CD4-positive, alpha-beta T cell treated with Interleukin-4 for 4 hours (primary cell): ENCODE measurements at places on chromosomes 16 and 17.

- DNase-seq = no peak
Measured at GRCh38 chr17:56480501-56480900, 113.0 kb upstream of the NOG start.

GRCh38 chr16:80946481-80946880 lies 60.2 kb downstream of the CMC2 start:
- DNase-seq = no peak

GRCh38 chr16:28304214-28304613 lies 11.9 kb downstream of the SBK1 start:
- no peak for DNase-seq

DNA sequence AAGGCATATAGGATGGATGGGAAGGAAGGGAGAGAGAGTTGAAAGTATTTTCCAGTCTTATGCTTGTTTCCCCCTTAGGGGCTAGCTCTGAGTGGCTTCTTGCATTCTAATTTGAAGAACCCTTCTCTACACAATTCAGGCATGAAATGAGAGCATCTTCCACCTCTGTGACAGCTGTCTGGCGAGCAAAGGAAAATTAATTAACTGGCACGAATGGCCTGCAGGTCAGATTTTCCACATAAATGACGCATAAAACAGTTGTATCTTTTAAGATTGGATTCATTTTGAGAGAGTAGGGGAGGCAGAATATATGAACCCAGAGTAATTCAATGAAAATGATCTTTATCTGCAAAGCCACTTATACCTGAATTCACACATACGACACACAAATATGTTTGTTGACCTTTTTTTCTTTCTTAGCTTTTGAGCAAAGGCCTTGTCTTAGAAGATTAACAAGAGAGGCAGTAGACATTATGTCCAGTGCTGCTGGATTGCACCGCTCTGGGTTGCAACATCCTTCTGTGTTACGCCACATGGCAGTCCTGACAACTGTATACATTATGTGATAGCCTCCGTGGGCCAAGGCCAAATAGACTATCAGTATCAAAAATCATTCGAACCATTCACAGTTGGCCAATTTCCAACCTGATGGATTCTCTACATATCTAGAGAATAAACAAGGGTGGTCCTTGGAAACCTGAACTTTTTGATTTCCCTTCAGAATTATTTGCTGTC lies 173.0 kb upstream of the GOT2 start:
- no peak for DNase-seq
